ENCODE measurements at places on chromosomes 11 and 22. TPM values are rescaled to one million over a fixed set of nuclear protein-coding genes. Genes with fewer than 3 reads are reported as not detected.

Gene CCDC86
- 19.7 TPM for total RNA-seq

Gene YAP1
- 102 TPM for total RNA-seq

Gene HTR3B
- total RNA-seq, result not detected

Gene POU2AF2
- not detected for total RNA-seq

Gene UBE4A
- total RNA-seq, result 30.8 TPM

Gene SYCE3
- 3.5 TPM for total RNA-seq

Gene GRM5
- not detected for total RNA-seq

Gene FGF19
- not detected for total RNA-seq

Gene BTBD18
- not detected for total RNA-seq

Gene PTPRCAP
- not detected for total RNA-seq

Gene OR5A1
- not detected for total RNA-seq

Data from cardiac ventricle fibroblast (primary cell).